Camera-type eye (tissue), 1 donor: ENCODE measurements at places on chromosomes 1 and 21. TPM values are rescaled to one million over a fixed set of nuclear protein-coding genes. Genes with fewer than 3 reads are reported as not detected.

Gene TFAP2E
- total RNA-seq = 5.5 TPM

Gene HSD11B1
- total RNA-seq = 0.77 TPM

Gene RHD
- total RNA-seq = 0.49 TPM

Gene CHD5
- 10.1 TPM for total RNA-seq

Gene INAVA
- 6.2 TPM for total RNA-seq

Gene CADM3
- total RNA-seq = 89.3 TPM

Gene F13B
- not detected for total RNA-seq

Gene KCNK2
- 3.5 TPM for total RNA-seq

Gene ARMH1
- 6.7 TPM for total RNA-seq

Gene OR2G6
- not detected for total RNA-seq

Gene DOCK7
- total RNA-seq = 183 TPM

Gene PSMA5
- 23.9 TPM for total RNA-seq

Gene SMPDL3B
- total RNA-seq = 3.0 TPM

Gene ERG
- total RNA-seq = 13.6 TPM

Gene IGSF5
- 1.4 TPM for total RNA-seq

Gene GJA9
- total RNA-seq = not detected

Gene CNKSR1
- total RNA-seq = 8.4 TPM

Gene RNU1-1
- total RNA-seq = under 0.01 TPM

Gene ERI3
- total RNA-seq = 54.4 TPM

Gene FCMR
- total RNA-seq = 1.3 TPM

Gene CFHR5
- total RNA-seq = not detected

Gene NBPF4
- total RNA-seq = not detected

Gene RLF
- total RNA-seq = 88.9 TPM

Gene FMOD
- total RNA-seq = 137 TPM

Gene NCAM2
- total RNA-seq = 24.0 TPM

Gene HJV
- 23.6 TPM for total RNA-seq
